ENCODE measurements at places on chromosomes 3 and 15.

DNA sequence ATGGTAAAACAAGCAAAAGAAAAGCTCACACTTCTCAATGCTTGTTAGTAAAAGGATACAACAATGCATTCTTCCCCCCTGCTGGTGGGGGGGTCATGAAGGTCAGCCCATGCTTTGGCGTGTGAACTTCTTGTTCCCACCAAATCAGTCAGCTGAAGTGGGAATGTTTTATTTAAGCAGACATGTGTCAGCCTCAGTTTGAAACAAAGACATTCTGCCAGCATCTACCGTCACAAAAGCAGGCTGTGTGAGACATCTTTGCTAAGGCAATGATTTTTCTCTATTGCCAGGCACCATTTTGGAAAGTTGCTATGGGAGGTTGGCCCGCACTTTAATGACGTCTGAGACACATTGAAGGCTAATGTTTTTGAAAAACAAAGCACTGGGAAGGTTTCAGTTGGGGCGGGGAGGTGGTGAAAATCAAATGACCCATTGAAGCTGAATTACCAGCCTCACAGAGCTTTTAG lies 206.6 kb downstream of the TLE3 start:
- DNase-seq, result no peak

DNA sequence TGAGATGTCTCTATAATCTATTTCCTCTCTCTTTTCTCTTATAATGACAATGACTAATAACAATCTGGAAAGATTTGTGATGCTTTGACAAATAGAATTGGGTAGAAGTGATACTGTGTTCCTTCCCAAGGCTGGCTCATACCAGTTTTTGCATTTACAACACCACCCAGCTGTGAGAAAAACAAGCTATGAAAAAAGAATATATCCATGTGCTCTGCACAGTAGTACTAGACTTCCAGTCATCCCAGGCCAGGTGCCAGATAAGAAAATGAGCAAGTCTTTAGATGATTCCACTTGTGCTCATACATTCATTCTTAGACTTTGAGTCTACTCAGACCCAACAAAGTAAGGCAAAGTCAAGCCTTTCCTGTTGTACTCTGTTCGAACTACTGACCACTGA lies 350.2 kb upstream of the POU1F1 start:
- DNase-seq, result no peak

- DNase-seq, result no peak
These were observed 212.0 kb upstream of the TLE3 start for GRCh38 chr15:70309716-70310115.

DNA sequence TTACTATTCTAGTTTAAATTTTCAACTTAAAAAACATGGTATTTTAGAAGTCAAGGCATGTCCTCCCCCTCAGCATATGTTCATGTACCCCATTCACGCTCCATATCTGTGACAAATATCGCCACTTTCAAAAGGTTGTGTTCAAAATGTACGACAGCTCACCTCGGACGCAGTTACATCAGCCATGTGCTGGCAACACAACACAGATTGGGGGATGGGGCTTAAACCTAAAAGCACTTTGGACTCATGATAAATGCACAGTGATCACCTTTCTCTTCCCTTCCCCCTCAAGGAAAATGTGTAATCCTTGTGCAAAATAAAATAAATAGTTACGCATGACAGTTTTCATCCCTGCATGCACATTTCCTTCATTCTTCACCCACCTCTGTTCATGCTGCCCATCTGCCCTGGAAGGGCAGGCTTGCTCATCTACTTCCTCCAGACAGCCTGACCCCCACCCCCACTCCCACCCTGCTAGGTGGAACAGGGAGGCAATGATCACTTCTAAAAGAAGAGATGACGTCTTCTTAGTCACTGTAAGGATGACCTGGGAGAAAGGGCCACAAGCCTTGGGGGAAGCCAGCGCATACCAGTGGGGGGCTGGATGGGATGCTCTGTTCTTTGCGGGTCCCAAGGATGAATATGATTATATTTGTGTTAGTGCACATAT lies 271.4 kb upstream of the SEMA6D start:
- no peak for DNase-seq

GRCh38 chr15:79157631-79158592 lies 67.3 kb upstream of the RASGRF1 start:
- no peak for DNase-seq

- no peak for DNase-seq
These were observed 92.6 kb downstream of the LEKR1 start for GRCh38 chr3:156918746-156919145.

DNA sequence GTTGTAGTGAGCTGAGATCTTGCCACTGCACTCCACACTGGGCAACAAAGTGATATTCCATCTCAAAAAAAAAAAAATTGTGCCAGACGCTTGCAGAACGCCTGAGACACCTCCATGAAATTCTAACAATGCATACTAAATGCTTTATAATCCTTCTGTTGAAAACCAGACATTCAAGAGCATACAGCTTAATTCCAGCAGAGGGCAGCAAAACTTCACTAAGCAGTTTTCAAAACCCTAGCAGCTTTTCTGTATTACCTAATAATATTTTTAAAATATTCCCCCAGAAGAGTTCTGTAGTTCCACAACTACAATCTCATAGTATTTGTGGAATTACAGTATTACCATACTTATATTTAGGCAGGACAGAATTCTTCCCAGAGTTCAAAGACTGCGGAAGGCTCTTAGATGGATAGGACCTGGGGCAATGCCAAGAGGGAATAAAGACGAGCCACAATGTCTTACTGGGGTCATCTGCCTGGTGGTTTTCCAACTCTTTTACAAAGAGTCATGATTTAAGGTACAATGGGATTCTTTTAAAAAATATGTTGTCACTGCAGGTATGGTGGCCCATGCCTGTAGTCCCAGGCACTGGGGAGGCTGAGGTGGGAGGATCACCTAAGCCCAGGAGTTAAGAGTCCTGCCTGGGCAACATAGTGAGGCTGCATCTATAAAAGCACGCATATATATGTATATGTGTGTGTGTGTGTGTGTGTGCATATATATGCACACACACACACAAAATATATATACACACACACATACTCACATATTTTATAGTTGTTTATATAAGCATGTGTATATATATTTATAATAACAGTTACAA lies 19.6 kb upstream of the TASOR start:
- DNase-seq, result peak; percentile 76

- DNase-seq, result no peak
These were observed 843.6 kb upstream of the ALCAM start for GRCh38 chr3:104523136-104523535.

DNA sequence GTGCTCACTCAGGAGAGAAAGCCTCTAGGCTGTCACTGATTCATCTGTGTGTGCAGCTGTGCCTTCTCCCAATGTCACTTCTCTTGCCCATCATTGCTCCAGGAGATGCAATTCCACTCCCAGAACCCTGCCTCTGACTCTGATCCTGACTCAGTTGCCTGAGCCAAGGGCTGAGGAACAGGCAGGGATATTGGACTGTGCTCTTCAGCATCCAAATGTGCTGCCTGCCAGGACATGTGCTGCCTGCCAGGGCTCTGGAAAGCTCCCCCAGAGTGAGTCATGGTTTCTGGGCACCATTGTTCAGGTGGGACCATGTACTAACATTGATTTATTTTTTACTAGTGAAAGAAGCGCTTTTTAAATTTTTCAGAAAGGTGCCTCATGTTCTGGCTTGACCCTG lies 71.0 kb downstream of the TRIM42 start:
- DNase-seq, result no peak

- DNase-seq, result no peak
These were observed 215.0 kb upstream of the IGF1R start for GRCh38 chr15:98433346-98433745.

DNA sequence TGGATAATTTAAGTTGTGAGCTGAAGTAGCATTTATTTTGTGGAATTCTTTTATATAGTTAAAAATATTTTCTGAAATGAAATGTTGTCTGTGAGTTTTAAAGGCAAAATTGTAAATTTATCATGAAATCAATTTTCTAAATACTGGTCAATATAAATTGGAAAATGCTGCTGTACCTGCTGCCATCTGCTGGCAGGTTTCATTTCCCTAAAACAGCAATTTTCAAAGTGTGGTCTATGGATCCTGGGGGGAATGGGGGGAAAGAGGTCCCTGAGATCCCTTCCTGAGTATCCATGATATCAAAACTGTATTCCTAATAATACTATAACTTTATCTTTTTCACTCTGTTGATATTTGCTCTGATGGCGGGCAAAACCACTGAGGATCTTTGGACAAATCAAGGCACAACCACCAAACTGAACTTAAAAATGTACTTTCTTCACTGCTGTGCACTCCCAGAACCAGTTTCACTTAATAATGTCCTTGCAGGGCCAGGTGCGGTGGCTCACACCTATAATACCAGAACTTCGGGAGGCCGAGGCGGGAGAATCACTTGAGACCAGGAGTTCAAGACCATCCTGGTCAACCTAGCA lies 17.2 kb upstream of the CCR4 start:
- no peak for DNase-seq

DNA sequence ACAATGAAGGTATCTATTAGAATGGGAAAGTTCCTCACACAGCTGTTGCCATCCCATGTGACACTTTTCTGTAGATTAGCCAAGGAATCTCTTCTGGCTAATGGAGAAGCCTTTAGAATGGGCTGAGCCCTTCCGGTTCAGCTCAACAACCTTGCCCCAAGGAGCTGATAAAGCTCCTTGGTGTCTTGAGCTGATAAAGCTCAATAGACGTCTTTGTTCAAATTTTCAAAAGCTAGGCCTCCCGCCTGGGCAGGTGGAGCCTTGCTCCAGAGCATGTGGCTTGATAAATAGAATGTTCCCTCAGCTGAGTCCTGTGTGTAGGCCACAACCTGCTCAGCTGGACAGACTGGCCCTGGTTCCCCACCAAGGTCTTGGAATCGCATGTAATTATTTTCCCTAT lies 7.2 kb upstream of the BNIP2 start:
- no peak for DNase-seq

DNA sequence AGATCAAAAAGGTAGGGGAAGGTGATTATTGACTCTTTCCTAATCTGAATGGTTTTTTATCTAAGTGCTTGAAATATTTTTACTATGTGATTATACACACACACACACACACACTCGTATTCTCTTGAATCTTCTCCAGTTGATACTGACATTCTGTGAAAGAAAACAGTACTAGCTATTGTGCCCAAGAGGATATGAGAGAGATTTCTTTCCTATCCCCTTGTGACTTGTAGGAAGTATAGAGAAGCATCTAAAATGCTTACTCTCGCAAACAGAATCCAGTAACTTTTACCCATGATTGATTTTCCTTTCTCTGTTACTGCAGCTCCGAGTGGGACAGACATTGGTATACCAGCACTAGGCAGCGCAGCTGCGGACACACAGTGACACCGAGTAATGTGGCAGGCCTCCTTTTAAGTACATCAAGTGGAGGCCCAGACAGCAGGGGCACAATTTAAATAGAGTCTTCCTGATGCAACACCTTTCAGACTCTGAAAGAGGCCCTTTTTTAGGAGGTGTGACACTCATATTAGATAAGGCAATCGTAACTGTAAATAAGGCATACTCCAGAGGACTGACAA lies 421.0 kb upstream of the CNTN4 start:
- DNase-seq, result no peak

All from CD4-positive, alpha-beta T cell treated with Interleukin-1 beta for 1 hour (primary cell).